ENCODE measurements at places on chromosomes 6 and 20.

DNA sequence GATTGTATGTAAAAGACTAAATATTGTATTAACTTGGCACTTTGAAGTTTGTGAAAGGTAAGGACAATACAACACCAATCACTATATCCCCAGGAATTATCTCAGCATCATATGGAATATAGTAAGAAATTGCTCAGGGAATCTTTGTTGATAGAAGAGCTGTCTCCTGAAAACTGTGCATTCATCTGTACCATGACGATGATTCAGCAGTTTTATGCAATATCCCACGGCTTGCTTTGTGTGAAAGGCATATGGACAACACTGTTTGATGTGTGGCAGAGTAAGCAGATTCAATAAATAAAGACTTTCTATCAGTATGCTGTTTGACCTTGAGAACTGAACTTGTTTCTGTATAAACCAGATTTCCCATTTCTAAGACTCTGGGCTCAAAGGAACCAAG lies 147.5 kb upstream of the PLN start:
- peak; percentile 25 for DNase-seq

DNA sequence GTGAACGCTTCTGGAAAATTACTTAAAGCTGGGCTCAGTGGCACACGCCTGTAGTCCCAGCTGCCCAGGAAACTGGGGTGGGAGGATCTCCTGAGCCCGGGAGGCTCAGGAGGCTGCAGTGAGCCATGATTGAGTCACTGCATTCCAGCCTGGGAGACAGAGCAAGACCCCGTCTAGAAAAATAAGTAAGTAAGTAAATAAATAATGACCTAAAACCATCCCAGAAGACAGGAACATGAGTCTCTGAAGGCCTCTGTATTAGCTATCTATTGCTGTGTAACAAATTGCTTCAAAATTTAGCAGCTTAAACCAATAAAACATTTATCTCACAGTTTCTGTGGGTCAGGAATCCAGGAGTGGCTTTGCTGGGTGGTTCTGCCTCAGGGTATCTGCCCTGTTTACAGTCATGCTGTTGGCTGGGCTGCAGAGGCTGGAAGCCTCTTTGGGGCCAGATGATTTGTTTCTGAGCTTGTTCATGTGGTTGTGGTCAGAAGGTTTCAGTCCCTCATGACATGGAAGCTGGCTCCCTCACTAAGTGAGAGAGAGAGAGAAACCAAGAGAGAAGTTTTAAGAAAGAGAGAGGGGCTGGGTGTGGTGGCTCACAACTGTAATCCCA lies 48.4 kb upstream of the NCOA3 start:
- DNase-seq: peak; percentile 96

- DNase-seq: no peak
Observed at GRCh38 chr20:45940053-45940452, 5.6 kb downstream of the PCIF1 start.

- peak; percentile 97 for DNase-seq
Observed at GRCh38 chr6:150940941-150941340, 75.4 kb downstream of the MTHFD1L start.

All from fibroblast of mammary gland (primary cell).